ENCODE measurements at places on chromosomes 7 and 10. TPM values are rescaled to one million over a fixed set of nuclear protein-coding genes. Genes with fewer than 3 reads are reported as not detected.

GRCh38 chr10:110074758-110075671 is 67.2 kb downstream of the ADD3 start:
- no peak for DNase-seq

DNA sequence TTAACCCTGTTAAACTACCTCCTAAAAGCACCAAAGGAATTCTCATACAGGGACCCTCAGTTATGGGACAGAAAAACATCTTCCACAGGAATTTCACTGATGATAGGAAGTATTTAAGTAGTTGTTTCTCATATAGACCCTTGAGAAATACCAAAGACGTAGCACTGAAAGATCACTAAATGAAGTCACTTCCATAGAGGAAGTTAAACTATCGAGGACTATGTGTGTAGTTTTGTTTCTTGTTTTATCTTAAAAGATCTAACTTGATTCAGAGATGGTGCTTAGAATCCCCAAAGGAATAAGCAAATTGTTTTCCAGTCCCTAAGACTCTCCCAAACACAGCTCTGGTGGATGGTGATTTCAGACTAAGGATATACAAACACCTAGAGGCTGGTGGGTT is 94.8 kb upstream of the AFAP1L2 start:
- DNase-seq = no peak

- DNase-seq = no peak
These were observed 59.0 kb downstream of the GNA12 start for GRCh38 chr7:2785071-2785500.

- DNase-seq = no peak
These were observed 319.8 kb upstream of the PHYHIPL start for GRCh38 chr10:58856508-58857240.

GRCh38 chr10:6064119-6064518 is 2.0 kb upstream of the IL2RA start:
- DNase-seq = no peak

DNA sequence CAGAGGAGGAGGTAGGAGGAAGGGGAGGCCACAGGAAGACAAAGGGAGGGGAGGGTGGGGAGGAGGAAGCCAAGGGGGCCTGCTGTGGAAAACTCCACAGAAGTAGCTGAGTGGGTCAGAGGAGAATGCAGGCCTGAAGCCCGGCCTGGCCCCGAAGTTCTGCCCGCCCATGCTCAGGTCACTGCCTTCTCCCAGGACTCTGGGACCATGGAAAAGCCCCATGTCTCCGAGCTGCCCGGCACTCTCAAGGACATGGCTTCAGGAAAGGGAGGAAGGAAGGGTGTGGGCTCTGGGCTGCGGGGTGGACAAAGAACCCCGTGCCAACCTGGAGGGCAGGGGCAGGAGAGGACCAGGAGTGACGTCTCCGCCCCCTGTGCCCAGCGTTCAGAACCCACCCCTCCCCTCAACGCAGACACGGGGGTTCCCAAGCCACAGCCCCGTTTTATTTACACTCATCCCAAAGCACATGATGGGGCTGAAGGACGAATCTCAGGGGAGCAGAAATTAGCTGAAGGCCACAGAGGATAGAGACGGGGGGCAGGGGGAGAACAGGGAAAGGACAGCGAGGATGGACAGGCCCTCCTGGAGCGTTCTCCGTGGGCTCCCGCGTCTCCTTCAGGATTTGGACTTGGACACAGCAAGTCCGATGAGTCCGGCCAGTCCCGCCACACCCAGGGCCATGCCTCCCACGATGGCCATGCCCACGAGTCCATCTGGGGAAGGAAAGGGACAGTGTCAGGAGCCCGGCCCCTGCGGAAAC is 1.8 kb upstream of the CLDN15 start:
- no peak for DNase-seq

- no peak for DNase-seq
These were observed 545.9 kb downstream of the REEP3 start for GRCh38 chr10:64067009-64067606.

DNA sequence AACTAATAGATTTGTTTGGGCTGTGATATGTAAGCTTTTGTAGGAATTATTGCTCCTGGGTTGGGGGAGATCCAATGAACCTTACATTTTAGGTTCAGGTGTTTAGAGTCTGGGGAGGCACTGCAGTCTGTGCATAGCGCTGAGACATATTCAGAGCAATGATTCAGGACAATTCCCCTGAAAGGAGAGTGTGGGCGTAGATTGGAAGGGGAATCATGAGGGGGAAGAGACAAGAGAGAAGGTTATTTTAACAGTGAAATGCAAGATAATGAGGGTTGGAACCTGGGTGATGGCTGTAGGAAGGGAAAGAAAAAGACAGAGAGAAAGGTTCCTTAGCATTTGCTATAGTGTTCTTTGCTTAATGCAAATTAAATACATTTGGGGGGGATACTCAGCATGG is 1013.4 kb downstream of the REEP3 start:
- DNase-seq = no peak

DNA sequence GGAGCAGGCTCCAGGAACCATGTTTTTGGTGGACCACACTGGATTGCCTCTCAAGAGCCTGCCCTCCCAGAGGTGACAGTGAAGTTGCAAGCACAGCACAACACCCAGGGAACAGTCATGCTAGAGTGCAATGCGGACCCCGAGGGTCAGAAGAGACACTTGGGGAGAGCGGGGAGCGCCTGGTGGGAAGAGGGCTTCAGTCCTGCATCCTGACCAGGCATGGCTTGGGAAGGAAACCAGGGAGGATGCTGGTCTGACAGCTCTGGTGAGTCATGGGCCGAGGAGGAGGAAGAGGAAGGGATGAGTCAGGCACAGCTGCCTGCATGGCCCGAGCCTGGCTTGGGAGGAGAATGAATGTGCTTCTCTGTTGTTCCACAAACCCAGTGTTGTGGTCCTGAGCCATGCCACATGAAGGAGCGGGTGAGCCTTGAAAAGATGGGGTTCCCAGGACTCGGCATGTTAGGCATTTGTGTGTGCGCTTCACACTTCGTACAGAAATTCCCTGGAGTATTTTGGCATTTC is 29.5 kb upstream of the ANKRD2 start:
- DNase-seq = peak; percentile 72

- DNase-seq = no peak
These were observed 33.3 kb downstream of the PKD1L1 start for GRCh38 chr7:47914717-47915615.

DNA sequence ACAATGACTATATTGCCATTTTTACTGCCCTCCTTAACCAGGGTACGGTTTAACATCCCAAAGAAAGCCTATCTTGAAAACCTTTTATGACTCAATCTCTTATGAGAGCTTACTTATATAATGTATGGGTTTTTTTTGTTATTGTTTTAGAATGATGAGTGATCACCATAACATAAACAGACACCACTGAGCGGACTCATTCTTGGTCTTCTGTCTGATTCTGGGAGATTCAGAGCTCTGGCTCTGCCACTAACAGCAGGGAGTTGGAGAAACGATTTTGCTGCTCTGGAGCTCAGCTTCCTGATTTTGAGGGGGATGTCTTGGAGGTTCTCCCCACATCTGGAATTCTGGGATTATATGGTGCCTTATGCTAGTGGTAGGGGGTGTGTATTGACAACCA is 244.1 kb downstream of the FRMD4A start:
- DNase-seq = no peak

DNA sequence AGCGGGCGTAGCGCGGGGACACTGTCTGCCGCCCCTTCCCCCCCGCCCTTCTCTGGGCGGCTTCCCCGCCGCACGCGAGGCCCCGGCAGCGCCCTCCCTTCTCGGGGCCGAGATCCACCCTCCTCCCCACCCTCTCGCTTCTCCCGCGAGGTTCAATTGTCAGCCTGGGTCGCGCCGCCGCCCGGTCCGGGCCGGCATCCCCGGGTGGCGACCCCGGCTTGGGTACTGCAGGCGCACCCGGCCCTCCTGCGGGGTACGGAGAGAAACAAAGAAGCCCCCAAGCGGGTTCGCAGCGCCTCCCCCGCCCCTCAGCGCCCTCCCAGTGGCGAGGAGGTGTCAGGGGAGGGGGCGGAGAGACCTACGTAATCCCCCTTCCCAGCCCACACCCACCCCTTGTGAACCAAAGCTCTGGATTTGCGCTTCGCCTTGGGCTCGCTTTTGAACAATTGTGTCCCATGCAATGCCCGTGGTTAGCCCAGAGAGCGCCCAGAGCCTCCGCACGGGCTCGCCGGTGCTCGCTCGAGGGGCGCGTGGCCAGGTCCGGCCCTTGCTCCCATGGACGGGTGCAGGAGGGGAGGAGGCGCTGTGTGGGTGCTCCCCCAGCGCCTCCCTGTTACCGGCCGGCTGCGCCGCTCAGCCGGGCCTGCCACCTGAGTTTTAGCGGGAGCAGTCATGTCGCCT is 634 bp downstream of the HECW1 start:
- DNase-seq = peak; percentile 4

- DNase-seq = no peak
These were observed 65.0 kb downstream of the TRRAP start for GRCh38 chr7:98943336-98943735.

GRCh38 chr10:25455980-25456567 is 281.3 kb downstream of the GPR158 start:
- no peak for DNase-seq

DNA sequence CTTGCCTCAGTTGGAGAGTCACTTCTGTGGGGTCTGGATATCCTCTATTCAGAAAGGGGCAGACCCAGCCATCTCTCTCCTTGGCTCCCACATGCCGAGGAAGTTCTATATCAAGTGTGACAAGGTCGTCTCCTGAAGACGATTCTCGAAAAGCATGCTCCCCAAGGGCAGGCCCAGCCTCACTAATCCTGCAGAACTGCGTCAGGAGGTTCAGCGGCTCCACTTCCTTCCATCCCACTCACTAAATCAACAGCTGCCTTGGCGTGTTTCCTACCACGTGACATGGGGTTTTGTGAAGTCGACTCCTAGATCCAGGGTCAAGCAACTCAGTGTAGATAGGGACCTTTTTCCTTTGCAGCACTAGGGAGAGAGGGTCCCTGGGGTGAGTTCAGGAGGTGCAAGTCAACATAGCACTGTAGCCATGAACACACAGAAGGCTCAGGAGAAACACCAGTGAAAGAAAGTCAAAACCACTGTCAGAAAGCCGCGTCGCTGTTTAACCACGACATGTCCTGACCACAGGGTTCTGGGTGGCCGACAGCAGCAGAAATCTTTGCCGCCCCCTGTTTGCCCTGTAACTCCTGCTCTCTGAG is 156.4 kb downstream of the PRPF18 start:
- peak; percentile 7 for DNase-seq

GRCh38 chr7:86867163-86867762 is 192.2 kb downstream of the ELAPOR2 start:
- no peak for DNase-seq

GRCh38 chr10:111801841-111802240 is 381.7 kb downstream of the GPAM start:
- DNase-seq = no peak

DGKI gene
- total RNA-seq = 2.2 TPM

PTPRE gene
- total RNA-seq = 26.7 TPM

TMEM229A gene
- total RNA-seq = not detected

EBLN1 gene
- total RNA-seq = not detected

CRTAC1 gene
- total RNA-seq = not detected

ASB10 gene
- not detected for total RNA-seq

PTF1A gene
- not detected for total RNA-seq

KNDC1 gene
- total RNA-seq = not detected

NPSR1 gene
- total RNA-seq = not detected

ASZ1 gene
- not detected for total RNA-seq

HNRNPF gene
- total RNA-seq = 530 TPM

TAS2R4 gene
- 0.28 TPM for total RNA-seq

GRM3 gene
- total RNA-seq = not detected

TLX1 gene
- total RNA-seq = not detected
